Esophagus muscularis mucosa (tissue), 4 donors: ENCODE measurements at places on chromosomes 1 and 21. TPM values are rescaled to one million over a fixed set of nuclear protein-coding genes. Genes with fewer than 3 reads are reported as not detected.

DNA sequence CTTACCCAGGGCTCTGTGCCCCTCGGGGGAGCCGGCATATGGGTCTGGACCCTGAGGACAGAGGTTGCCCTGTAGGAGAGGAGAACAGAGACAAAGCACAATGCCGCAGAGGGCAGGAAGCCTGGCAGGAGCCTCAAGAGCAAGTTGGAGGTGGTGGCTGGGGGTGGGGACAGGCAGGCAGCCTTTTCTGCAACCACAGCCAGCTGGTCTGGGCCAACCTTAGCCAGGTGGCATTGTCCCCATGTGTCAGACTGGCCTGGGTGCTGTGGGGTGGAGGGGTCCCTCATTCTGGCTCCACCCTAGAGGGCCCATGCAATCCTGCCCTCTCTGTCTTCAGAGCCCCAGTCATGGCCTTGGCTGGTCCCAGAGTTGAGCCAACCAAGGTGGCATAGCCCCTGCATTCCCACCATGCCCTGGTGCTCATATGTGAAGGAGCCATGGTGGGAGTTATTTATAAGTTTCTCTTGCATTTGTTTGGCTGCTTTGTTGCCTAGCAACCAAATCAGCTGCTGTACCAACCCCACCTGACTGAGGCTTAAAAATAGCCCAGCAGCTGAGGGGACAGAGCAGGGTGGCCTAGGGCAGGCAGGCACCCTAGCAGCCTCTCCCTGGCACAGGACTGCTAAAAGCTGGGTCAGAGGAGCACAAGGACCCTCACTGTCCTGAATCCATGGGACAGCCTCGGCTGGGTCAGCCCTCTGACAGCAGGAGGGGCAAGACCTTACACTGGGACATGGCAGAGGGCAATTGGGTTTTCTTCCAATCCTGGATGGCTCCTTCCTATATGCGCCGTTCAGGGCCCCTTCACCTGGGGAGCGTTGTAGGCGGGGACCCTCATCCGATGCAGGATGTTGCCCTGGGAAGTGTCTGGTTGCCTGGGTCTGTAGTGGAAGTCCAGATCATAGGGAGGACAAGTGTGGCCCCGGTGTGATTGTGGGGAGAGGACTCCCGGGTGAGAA lies 19.5 kb downstream of the MAP7D1 start:
- no peak for DNase-seq

Gene TRIM46
- total RNA-seq = 0.17 TPM

Gene SPRR2F
- not detected for total RNA-seq

GRCh38 chr1:41743366-41743765 lies 175.4 kb downstream of the HIVEP3 start:
- no peak for DNase-seq

GRCh38 chr1:244548558-244549115 lies 87.6 kb downstream of the CATSPERE start:
- DNase-seq = no peak

GRCh38 chr1:151693057-151693651 lies 23.4 kb downstream of the CELF3 start:
- DNase-seq = no peak

DNA sequence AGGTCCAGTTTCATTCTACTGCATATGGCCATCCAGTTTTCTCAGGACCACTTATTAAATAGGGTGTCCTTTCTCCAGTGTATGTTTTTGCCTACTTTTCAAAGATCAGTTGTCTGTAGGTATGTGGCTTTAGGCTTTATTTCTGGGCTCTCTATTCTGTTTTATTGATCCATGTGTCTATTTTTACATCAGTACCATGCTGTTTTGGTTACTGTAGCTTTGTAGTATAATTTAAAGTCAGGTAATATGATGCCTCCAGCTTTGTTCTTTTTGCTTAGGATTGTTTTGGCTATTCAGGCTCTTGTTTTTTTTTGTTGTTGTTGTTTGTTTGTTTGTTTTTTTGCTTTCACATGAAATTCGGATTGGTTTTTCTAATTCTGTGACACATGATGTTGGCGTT lies 124.4 kb upstream of the SLC35F3 start:
- DNase-seq = no peak

Gene CAPN9
- not detected for total RNA-seq
